ENCODE measurements at places on chromosomes 2 and 18.

DNA sequence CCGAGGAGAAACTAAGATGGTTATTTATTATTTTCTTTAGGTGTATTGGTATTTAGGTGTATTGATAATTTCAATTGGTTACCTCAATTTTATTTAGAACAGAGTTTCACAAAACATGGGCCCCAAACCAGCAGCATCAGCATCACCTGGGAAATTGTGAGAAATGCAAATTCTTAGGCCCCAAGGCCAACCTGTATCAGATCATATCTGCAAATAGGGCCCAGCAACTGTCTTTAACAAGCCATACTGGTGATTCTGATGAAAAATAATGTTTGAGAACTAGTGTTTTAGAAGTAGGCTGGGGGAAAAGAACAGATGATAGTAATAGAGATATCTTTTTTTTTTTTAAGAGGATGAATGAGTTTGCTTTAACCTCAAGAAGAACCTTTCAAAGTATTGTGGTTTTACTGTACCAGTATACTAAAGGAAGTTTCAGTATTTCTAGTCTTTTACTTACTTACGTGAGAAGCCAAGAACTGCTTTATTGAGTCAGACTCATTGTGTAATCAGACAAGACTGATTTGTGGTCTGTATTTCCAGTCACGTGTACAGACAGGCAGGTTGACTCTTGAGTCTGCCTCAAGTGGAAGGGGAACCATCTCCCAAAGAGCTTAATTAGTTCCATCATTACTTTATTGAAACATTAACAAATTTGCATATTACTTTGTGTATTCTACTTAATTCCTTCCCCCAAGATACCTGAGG, 60.4 kb upstream of the GAREM1 start:
- DNase-seq: peak; percentile 19

- no peak for DNase-seq
Observed at GRCh38 chr2:96537734-96538486, 1.4 kb downstream of the ARID5A start.

DNA sequence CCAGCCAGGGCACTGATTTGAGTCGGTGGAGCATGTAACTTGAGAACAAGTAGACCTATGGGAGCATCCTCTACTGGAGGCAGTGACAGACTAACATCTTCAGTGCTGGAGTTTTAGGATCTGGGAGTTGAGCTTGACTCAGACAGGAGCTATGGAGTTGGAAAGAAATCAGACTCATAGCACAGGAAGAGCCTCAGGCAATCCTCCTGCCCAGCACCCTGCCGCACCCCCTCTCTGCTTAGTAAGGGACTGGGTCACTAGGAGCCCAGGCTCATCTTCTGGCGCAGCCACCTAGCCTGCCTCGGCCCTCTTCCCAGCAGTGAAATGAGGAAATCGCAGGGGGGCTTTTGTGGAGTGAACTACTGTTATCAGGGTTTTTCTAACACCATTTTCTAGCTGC, 3.6 kb downstream of the ARID5A start:
- DNase-seq: no peak

DNA sequence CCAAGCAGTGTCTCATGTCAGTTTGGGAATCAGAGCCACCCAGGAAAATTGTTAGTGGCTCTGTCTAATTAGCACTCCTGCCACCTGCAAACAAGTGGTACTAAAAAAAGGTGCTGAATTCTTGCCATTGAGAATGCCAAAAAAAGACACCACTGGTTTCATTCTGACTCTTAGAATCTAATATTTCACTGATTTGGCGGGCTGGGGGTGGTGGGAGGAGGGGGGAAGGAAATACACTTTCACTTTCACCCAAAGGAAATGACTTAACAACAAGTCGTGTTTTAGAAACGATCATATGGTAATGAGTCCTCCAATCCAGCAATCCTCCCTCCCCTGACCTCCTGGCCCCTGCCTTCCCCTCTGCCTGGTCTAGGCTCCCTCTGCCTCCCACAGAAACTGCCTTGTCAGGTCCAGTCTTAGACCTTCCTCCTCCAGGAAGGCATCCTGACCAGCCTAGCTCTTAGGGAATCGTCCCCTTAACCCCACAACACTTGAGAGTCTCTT, 4.4 kb upstream of the KLHL29 start:
- DNase-seq: no peak

DNA sequence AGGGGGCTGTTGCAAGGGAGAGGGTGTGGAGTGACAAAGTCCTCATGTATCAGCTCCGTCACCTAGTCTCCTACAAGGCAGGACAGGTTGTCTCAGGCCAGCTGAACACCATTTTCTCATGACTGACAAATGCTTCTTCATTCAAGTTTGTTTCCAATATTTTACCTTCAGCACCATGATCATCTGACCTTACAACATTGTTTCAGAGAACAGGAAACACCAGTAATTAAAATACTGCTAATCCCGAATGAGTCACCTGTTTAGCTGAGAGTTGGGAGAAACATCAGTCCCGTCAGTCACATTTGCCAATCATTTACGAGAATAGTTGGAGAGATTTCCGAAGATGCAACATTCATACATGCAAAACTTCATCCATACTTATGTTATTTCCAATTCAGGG, 25.7 kb upstream of the SP5 start:
- DNase-seq: no peak

- DNase-seq: no peak
Observed at GRCh38 chr2:196963961-196964360, 37.5 kb upstream of the PGAP1 start.

GRCh38 chr2:28358668-28359201, 33.9 kb upstream of the FOSL2 start:
- DNase-seq: no peak

DNA sequence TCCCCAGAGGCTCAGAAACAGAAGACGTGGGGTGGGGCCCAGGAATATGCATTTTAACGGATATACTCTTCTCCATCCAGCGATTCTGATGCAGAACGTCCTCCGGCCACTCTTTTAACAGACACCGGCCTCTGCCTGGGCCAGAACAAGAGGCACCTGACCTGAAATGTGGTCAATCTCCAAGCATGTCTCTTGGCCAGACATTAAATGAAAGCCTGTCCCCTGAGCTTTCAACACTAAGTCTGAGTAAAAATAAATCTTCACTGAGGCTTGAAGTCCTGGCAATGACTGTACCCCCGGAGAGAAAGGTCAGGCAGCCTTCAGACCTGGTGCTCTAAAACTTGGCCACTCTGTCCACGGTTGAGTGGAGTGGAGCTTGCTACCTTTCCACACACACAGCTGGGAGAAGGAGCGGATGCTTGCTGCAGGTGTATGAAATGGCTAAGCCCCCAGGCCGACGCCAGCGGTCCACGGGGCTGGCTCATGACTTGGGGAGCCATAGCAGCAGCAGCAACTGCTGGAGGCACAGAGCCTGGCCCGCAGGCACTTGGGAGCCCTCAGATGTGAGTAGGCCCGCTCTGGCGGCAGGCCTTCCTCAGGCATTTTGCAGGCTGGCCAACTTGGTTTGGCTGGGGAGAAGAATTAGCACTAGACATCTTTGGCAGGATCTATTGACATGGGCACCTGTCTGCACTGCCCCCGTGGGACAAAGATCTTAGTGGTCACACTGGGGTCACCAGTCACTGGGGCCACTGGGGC, 79.7 kb downstream of the TMEM17 start:
- no peak for DNase-seq

- DNase-seq: peak; percentile 50
Observed at GRCh38 chr2:42095923-42096408, 48.1 kb downstream of the PKDCC start.

DNA sequence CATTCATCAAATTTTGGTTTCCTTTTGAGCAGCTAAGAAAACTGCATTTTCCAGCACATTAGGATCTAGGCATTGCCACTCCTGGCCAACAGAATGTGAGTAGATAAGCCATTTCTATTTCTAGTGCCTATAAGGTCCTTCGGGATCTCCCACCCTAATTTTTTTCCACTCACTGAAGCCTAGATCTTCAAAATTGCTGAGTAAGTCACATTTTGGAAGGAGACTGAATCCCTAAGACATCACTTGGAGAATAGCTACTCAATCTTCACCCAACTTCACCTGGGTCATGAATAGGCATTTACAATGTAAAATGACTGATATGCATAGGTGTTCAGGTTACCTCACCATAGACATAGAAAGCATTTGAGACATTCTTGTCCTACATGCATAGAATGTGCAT, 548.1 kb upstream of the GYPC start:
- DNase-seq: no peak

DNA sequence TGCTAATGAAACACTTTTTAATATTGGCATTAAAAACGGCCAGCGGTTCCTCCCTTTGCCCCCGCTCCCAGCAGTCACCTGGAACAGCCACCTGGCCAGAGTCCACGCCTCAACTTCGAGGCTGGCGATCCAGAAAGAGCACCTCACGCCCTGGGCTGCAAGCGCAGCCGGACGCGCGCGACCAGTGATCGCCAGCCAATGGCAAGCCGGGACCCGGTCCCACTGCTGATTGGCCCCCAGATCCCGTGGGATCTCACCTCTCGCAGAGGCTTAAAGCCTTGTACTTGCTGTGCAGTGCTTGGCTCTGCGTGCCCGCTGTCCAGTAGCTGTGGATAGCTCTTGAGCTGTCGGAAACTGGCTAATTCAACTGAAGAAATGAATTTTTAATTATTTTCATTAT, 4.1 kb upstream of the RBM45 start:
- DNase-seq: no peak

DNA sequence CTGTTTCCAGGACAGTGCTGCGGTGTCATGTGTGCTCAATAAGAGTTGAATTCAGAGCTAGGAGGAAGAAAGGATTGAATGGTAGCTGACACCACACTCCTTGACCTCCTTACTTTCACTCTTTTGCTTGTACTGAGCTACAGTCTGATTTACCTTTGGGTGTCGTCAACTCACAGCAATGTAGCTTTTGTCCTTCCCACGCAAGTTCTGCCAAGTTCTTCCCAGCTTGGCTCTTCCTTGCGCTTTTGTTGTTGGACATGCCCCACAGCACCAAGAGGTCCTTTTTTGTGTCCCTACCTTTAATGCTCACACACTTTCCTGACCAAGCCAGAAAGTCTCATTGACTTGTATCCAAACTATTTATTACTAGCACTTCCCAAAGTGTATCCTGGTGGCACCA, 38.3 kb upstream of the ITGB6 start:
- no peak for DNase-seq

DNA sequence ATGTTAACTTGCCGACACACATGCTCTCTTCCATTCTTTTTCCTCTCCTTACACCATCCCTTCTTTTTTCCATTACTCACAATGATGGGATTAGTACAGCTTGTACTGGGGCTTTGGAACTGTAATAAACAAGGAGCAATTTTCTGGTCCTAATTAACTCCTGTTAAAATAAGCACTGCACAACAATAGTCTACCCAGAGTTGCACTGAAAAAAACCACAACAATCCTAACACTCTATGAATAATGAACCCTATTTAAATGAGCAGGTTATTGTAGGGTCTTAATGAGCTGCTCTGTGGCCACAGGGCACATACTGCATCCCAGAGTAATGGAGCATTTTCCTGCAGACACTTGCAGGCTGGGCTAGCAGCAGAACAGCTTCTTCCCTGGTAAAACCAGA, 380.3 kb downstream of the NRXN1 start:
- no peak for DNase-seq
